ENCODE measurements at places on chromosomes 6 and 20.

DNA sequence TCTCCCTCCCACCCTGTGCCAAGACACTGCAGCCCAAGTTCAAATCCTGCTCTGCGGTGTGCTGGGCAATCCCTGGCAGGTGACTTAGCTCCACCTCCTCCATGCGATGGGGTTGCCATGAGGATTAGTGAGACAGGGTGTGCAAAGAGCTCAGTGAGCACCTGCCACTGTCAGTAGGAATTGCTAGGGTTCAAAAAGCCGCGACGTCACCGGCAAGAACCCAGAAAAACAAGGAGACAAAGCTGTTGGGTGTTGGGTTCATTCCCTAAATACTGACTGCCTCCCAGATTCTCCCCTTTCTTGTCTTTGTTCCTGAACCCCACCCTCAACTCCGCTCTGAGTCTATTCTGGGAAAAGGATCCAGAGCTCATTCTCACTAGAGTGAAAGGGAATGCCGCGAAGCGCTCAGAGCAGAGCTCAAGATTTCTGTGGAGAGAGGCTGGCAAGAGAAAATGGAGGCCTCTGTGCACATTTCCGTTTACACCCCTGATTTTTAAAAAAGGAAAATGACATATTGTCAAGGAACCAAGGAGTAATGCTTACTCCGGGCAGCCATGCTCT is 13.3 kb downstream of the PMEPA1 start:
- no peak for DNase-seq

- DNase-seq = no peak
These were observed 174.0 kb upstream of the FBXL4 start for GRCh38 chr6:99121748-99122147.

DNA sequence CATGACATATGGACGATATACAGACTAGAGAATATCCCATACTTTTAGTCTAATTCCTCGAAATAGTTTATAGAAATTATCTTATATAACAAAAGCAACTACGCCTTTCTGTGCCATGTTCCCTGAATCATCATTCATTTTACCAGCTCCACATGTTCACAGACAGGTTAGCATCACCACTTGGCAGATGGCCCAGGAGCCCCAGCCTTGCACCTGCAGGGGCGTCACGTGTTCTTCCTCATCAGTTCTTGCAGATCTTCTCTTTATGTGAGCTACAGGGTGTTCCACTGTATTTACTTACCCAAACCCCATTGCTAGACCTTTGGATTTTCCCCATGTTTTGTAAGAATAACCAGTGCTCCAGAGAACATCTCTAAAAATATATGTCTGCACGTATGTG is 12.6 kb upstream of the BNIP5 start:
- DNase-seq = no peak

DNA sequence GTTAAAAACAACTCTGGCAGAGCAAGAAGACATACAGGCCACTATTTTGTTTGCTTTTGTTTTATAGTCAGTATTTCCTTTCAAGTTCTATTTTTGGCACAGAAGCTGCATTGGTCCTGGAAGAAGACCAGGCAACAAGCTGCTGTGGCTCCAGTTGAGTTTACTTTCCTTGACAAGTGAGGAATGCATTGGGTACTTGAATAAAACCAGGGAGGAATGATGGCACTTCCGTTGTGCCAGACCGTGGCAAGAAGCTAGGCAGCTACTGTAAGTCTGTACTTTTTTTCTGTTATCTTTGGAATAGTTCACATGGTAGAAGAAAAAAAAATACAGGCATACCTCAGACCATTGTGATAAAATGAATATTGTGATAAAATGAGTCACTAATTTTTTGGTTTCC is 66.3 kb downstream of the NCOA3 start:
- DNase-seq = no peak

DNA sequence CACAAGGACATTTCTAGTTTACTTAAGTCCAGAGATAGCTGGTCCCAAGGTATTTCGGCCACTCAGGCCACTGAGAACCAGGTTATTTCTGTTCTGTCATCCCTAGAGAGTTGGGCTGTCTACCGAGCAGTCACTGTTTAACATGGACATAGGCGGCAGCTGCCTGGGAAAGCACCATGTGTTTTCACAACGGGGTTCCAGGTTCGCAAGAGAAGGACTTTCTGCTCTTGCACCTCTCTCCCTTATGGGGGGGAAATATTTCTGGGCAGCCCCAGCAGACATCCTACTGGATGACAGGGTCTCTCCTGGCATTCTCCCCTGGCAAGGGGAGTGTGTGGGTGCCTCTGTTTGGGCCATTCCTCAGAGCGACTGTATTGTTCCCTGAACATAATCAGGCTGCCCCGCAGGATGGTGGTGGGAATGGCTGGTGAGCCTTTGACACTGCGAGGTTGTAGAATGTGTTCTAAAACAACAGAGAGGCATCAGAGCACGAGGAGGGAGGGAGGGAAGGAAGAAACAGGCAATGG is 64.4 kb upstream of the DUSP22 start:
- no peak for DNase-seq

- no peak for DNase-seq
These were observed 284.3 kb upstream of the SULF2 start for GRCh38 chr20:48069596-48069995.
